Cortex of kidney (tissue), 1 donor: ENCODE measurements at places on chromosomes 7 and 10.

GRCh38 chr7:122595885-122596284, 103.0 kb downstream of the RNF133 start:
- no peak for DNase-seq

- no peak for DNase-seq
Observed at GRCh38 chr7:51970961-51971665, 654.5 kb upstream of the COBL start.

GRCh38 chr7:116713918-116714317, 41.9 kb downstream of the MET start:
- DNase-seq: no peak

DNA sequence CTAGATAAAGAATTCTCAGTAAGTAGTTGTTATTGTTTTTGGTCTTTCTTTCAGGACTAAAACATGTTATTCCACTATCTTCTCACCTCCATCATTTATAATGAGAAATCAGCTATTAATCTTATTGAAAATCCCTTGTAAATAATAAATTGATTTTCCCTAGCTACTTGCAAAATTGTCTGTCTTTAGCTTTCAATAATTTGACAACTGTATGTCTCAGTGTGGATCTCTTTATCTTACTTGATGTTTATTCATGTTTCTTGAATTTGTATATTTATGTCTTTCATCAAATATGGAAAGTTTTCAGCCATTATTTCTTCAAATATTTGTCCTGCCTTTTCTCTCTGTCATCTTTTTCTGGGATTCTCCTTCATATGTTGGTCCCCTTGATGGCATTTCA, 117.1 kb upstream of the ANTXRL start:
- DNase-seq: no peak

- no peak for DNase-seq
Observed at GRCh38 chr10:70603449-70603801, 884 bp upstream of the PRF1 start.

DNA sequence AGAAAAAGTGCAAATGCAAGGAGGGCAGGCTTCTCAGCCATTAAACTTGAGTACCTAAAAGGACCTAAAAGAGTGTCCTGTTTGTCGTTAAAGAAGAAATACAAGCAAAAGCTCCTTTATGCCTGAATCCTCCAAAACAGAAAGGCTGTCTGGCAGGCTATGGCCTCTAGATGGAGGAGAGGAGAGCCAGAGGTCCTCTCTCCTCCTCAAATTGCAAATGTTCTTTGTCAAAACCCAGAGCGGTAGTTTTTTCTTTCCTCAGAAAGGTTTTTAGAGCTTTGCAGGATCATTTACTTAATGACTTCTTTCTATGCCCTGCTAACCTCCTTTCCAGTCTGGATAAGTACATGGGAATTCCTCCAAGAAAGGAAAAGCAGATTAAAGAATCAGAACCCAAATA, 1.9 kb upstream of the SORCS1 start:
- no peak for DNase-seq

- no peak for DNase-seq
Observed at GRCh38 chr10:4947635-4948596, 15.3 kb upstream of the AKR1C1 start.

DNA sequence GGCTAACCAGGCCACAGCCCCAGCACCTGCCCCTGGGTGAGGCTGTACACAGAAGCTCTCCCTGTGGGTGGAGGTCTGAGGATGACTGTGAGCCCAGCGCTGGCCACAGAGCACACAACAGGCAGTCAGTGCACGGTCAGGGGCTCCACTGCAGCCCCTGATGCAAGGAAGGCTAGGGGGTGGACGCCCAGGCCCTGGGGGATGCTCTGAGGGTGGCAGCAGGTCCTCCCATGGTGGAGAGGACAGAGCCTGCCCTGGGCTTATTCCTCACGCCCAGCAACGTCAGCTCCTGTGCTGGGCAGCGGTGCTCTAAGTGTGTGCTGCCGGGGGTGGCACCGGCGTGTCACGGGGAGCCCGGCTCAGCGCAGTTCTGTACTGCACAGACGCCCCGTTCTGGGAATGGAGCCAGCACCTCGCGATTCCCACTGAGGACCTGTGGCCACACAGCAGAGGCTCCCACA, 223.2 kb downstream of the MAD1L1 start:
- no peak for DNase-seq

DNA sequence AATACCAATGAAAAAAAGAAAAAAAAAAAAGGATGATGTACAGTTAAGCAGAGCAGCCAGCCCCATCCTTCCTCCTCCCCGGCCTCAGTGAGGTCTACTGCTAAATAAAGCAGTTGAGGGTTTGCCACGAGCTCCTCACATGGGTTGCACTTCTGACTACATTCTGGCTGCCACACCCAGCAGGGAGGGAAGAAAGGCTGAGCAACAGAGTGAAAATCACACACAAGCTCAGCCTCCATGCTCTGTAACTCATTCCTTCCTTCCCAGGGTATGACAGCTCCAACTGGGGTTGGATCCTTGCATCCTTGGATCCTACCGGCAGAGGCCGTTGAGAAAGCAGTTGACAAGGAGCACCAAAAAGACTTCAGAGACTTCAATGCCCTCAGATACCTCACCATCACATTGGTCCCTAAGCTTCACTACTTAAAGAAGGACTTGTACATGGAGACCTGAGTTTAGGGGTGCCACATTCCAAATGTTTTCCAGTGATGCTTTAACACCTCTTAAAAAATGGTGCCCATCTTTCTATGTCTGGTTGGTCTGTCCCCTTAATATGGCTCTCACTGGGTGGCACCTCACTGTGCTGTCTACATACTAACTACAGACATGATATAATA, 52.9 kb upstream of the PIK3CG start:
- DNase-seq: no peak

DNA sequence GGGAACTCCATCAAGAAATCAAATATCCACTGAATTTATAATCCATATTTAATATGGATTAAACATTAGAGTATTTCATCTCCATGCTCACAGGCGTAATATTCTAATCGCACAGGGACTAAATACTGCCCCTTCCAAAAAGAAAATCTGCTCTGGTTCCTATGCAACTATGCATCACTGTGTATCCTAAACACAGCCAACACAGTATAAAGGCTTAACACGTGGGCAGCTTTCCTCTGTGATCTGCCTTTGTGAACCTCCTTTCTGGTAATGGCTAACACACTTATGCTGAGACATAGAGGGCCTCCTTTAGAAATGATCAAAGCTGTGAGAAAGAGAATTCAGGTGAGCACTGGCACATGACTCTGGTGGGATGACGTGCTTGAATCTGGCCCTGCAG, 110.2 kb downstream of the RAB11FIP2 start:
- DNase-seq: no peak

GRCh38 chr10:129531195-129531968, 64.3 kb downstream of the MGMT start:
- DNase-seq: no peak

DNA sequence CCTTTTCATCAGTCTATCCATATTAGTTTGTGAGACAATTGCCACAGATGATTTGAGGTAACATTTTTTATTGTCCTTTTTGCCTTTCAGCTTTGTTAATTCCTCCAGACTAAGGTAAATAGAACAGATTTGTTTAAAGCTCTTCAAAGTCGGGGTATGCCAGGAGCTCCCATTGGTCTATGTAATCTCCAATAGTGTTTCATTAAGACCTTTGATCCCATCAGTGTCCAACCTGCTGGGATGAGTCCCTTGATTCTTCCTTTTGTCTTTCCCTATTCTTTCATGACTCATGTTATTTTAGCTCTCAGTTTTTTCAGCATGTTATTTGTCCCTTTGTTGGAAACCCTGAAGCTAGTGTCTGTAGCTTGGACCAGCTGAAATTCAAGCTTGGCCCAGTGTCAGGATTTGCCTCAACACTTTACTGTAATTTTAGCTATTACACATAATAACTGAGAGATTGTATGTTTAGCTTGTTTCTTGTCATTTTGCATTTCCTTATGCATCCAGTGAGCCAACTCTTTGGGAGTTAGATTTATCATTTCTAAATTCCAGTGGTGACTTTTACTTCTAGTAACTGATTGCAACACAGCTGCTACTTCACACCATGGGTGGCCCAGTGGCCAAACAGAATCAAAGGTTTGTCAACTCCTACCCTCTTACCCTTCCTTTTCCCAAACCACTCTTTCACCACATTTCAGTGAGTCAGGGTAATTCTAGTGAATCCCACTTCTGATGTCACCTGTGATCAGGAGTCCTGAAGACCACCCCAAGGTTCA, 15.3 kb downstream of the AGBL3 start:
- no peak for DNase-seq

DNA sequence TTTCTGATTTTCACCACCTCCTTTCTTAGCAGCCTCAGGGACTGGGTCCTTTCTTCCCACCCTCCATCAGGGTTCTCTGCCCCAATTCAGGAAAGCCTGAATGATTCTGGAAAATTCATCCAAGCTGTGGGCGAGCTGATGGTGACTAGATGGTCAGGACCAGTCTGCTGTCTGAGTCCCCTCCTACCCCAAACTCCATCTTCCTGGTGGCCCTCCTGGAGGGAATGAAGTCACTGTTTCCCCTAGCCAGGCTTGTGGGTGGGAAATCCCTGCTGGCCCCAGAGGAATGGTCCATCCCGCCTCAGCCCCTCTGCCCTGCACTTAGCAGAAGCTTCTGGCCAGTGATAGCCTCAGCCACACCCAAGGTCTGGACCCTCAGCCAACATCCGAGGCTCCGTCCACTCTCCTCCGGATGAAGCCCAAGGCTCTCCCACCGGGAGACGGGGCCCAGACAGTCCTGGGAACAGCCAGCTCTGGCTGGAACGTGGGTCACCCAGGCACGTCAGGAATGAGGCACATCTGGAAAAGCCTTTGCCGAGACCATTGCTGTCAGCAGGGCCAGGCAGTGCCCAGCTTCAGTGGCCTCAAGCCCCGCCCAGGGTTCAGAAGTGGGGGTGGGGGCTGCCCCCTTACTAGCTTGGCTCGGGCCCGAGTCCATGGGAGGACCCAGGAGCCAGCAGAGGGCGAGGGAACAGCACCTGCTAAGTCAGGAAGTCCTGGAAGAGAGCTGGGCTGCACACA, 4.0 kb upstream of the AQP1 start:
- no peak for DNase-seq

- DNase-seq: no peak
Observed at GRCh38 chr10:18699849-18700840, 40.9 kb downstream of the ARL5B start.

GRCh38 chr7:36530456-36530855, 140.8 kb downstream of the ANLN start:
- DNase-seq: no peak

DNA sequence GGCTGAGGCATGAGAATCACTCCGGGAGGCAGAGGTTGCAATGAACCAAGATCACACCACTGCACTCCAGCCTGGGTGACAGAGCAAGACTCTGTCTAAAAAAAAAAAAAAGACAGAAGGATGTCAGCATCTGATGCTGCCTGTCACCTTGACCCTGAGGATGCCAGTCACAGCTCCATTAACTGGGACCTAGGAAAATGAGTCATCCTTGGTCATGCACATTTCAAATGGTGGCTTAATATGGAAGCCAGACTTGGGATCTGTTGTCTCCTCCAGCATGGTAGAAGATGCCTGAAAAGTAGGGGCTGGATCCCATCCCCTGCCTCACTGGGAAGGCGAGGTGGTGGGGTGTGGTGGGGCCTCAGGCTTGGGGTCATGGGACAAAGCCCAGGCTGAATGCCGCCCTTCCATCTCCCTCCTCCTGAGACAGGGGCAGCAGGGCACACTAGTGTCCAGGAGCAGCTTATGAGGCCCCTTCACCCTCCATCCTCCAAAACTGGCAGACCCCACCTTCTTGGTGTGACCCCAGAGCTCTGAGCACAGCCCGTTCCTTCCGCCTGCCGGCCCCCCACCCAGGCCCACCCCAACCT, 1.3 kb downstream of the NOS3 start:
- DNase-seq: no peak

GRCh38 chr7:139658908-139659675, 118.7 kb downstream of the HIPK2 start:
- DNase-seq: no peak

DNA sequence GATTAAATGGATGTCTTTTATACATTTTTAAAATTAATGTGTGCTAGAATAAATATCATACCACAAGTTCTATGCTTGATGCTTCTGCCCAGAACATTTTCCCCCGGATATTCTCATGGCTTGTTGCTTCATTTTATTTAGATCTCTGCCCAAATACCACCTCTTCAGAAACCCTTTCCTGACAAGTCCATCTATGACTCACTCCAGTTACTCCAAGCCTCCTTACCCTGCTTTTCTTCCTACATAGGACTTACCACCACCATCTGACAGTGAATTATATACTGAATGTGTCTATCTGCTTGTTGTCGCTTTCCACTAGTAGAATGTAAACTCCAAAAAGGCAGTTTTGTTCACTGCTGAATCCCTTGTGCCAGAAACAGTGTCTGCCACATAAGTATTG, 19.1 kb upstream of the ERVW-1 start:
- no peak for DNase-seq

DNA sequence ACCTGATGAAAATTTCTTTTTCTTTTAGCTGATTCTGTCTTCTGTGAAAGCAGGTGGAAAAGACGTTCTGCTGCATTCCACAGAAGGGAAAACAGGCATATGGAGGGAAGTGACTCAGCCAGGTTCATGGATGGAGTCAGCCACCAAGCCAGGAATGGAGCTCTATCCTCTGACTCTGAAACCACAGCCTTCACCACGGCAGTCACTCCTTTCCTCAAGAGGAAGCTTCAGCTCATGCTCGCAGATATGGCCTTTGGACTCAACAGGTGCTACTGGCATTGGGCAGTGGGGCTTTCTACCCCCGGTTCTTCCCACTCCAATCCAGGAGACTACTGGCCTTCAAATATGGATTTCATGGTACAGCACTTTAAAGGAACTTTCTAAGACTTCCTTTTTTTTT, 11.5 kb upstream of the PLAU start:
- DNase-seq: no peak

DNA sequence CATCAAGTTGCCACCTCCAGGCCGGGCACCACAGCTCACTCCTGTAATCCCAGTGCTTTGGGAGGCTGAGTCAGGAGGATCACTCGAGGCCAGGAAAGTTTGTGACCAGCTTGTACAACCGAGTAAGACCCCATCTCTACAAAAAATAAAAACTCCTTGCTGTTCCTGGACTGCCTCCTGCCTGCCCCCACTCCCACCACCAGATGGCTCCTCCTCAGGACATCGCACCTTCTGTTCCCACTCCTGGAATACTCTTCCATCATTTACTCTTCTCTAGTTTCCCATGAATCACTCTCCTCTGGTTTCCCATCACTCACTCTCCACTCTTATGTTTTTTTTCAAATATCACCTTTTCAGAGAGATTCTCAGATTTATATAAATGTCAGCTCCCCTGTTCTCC, 540.7 kb downstream of the CALN1 start:
- DNase-seq: no peak

DNA sequence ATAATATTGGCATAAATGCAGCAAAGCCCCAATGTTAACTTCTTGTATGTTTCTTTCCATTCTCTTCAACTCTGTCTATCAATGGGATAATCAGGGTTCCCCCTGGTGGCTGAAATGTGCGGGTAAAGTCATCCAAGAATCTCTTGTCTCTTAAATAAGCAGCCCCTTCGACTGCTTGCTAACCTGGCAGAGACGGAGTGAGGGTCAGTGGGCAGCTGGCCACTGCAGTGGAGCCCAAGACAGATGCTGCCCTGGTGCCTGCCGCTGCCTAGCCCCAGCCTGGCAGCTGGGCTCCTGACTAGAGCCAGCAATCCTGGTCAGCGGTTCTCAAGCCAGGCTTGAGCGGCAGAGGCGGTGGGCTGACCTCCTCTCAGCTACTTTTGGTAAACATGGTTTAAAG, 248.9 kb downstream of the COBL start:
- DNase-seq: no peak

GRCh38 chr7:97871659-97872024, 566 bp downstream of the ASNS start:
- no peak for DNase-seq

GRCh38 chr10:45446858-45447257, 72.8 kb downstream of the ALOX5 start:
- DNase-seq: no peak

- no peak for DNase-seq
Observed at GRCh38 chr10:44278837-44279324, 106.0 kb downstream of the CXCL12 start.
